ENCODE measurements at places on chromosomes 3 and 15.
A peak's percentile ranks its signal among the peaks of the same experiment; 100 is the strongest.

DNA sequence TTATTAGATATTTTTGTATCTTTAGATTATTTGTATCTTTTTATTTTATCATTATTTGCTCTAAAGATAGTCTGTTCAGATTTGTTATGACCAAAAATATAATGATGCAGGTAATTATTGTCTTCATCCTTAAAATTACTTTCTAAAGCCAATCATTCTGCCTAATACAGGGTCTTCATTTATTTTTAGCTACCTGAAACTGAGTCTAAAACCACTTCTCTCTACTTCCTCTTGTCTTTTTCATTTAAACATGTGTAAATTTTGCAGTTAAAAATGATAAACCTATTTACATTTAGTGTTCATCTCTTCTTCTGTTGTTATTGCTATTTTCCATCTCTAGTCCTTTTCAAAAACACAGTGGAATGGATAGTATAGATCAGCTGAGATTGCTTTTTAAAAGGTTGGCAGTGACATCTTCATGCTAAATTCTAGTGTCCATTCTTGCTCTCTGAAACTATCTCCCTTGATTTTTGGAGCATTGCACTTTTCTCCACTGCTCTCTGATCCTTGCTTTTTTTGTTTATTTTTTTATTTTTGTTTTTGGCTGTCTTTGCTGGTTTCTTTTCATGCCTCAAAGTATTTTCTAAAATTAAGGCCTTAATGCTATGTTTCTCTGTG lies 91.8 kb downstream of the UBE2E2 start:
- DNase-seq = no peak

DNA sequence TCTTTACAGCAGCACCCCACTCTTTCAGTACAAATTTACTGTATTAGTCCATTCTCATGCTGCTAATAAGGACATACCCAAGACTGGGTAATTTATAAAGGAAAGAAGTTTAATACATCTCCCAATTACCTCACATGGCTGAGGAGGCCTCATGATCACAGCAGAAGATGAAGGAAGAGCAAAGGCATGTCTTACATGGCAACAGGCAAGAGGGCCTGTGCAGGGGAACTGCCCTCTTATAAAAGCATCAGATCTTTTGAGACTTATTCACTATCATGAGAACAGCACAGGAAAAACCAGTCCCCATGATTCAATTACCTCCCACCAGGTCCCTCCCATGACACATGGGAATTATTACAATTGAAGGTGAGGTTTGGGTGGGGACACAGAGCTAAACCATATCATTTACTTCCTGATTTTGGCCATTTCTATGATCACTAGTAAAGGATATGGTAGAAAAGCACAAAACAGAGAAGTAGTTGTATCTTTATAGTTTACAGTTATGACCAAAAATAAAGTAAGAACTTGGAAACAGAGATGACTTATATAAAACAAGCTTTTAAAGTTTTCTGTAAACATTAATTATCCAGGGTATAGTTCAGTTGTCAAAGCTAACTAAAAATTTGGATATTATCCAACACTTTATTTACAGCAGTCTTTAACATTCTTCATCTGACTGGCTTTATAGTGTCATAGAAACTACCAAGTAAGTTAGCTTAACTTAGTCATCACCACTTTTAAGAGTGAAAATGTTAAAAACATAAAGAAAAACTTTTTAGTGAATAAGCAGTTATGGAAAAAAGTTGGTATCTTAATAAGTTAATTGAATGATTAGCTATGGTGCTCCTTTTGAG lies 40.2 kb downstream of the P2RY1 start:
- no peak for DNase-seq

- DNase-seq = no peak
These were observed 265.1 kb downstream of the FOXP1 start for GRCh38 chr3:71318458-71318827.

- DNase-seq = no peak
These were observed 2.3 kb upstream of the ATOSA start for GRCh38 chr15:52681441-52681840.

DNA sequence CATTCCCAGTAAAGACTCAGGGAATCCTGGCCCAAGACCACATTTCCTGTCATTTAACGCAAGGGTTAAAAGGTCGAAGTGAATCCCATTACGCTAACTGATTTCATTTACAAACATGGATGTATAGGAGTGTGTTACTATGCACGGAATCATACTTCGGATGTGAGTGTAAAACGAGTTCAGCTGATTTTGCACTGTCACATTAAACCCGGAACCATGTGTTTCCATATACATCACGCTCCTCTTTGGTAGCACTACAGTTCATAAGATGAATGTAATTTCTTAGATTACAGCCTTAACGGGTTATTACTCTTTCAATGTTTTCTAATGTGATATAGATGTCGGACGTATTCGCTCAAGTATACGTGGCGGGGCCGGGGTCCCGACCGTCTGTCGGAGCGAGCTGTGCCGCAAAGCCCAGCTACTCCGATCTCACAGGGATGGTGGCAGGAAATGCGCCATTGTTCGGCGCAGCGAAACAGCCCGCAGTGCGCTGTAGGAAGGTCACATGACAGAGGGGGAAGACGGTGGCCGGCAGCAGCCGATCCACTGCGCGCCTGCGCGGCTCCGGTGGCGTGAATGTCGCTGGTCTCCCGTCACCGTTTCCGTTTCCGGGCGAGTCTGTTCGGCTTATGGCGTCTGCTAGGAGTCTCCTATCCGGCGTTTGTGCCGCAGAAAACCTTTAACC lies 97.3 kb downstream of the NPAP1 start:
- DNase-seq = peak; percentile 72

- DNase-seq = no peak
These were observed 334.5 kb upstream of the UMPS start for GRCh38 chr3:124395584-124396338.

DNA sequence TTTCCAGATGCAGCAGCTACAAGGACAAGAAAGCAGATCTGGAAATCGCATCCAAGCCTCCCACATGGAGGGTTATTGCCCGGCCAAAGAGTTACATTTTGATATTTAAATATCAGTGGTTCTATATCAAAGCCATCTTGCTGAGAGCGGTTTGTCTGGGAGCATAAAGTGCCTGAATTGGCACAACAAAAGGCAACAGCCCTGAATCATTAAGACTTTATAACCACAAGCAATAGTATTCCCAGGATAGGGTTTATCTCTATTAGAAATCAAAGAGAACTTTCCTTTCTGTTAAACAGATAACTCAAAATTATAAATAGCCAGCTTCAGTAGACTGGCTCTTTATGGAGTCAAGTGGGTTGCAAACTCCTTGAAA lies 564.7 kb downstream of the ROBO1 start:
- no peak for DNase-seq

DNA sequence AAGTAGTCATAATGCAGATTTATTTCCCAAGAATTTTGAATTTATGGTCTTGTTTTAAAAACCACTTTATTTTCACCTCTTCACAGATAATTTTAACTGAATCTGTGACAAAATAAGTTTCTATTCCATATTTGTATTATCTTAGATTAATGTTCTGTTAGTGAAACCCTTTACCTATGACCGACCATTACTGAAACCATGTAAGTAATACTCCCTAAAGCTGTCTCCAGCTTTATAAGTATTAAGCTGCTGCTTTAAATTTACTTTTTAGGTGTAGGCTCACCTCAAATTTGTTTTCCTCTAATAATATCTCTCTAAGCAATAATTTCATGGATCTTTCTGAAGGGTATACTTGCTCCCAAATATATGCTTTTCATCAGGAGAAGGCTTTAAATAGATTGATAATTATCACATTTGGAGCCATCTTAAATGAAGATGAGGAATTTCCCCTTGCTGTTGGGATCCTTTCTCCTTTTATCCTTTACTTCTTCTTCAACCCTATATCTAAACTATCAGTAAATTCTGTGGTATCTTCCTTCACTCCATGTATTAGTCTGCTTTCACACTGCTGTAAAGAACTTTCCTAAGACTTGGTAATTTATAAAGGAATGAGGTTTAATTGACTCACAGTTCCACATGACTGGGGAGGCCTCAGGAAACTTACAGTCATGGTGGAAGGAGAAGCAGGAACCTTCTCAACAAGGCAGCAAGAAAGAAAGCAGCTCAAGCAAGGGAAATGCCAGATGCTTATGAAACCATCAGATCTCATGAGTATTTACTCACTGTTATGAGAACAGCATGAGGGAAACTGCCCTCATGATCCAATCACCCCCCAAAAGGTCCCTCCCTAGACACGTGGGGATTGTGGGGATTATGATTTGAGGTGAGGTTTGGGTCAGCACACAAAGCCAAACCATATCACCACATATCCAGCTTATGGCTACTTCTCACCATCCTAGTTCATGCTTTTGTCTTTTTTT lies 92.3 kb upstream of the P2RY1 start:
- DNase-seq = no peak

GRCh38 chr3:134449277-134449676 lies 36.5 kb downstream of the ANAPC13 start:
- peak; percentile 31 for DNase-seq

DNA sequence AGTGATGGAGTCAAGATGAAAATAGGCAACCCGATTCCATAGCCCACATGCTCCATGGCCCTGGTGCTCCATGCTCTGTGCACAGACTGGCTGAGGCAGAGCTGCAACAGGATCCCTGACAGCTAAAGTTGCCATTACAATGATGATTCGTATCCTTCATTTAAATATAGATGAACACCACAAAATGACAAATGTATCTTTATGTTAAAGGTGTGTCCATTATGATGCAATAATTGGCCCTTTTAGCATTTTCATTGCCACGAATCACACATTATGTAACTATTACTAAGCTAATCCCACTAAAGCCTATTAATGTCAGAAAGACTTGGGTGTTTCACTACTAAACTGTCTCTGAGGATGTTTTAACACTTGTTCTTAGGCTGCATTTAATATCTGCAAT lies 270.2 kb upstream of the THBS1 start:
- no peak for DNase-seq

- peak; percentile 66 for DNase-seq
These were observed 875 bp upstream of the NT5DC2 start for GRCh38 chr3:52534281-52535183.

DNA sequence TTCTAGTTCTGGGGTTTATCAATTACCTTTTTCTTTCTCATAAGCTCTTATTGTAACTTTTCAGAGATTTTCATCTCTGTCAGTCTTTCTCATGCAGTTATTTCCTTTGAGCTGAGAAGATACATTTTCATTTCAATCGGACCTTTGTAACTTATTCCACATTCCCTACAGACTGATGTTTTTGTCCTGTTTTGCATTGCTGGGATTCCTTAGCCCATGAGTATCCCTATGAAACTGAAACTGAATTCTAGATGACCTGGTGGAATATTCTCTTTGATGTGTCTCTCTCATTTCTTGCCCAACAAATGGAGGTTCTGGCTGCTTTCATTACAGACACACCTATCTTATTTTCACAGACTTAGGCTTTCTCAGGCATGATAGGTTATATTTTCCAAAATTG lies 10.5 kb upstream of the EPHA6 start:
- no peak for DNase-seq

DNA sequence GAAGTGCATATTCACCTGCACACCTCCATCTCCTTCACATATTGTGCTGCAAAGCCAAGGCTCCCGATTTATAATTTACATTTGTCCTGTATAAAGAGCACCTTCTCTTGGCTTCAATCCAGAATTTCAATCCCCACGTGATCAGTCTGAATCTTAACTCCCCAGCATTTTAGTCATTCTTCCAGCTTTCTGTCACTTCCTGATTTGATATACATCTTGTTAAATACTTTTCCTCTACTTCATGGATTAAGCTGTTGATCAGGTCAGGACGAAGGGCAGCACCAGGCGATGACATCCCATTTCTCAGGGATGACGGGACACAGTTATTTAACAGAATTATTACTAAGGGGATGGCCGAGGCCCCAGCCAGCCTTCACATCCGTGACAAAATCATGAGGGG lies 212.5 kb downstream of the EPHB1 start:
- no peak for DNase-seq

- DNase-seq = no peak
These were observed 270.9 kb downstream of the ULK4 start for GRCh38 chr3:41690766-41691563.

GRCh38 chr15:88090481-88091011 lies 166.0 kb downstream of the NTRK3 start:
- DNase-seq = no peak

DNA sequence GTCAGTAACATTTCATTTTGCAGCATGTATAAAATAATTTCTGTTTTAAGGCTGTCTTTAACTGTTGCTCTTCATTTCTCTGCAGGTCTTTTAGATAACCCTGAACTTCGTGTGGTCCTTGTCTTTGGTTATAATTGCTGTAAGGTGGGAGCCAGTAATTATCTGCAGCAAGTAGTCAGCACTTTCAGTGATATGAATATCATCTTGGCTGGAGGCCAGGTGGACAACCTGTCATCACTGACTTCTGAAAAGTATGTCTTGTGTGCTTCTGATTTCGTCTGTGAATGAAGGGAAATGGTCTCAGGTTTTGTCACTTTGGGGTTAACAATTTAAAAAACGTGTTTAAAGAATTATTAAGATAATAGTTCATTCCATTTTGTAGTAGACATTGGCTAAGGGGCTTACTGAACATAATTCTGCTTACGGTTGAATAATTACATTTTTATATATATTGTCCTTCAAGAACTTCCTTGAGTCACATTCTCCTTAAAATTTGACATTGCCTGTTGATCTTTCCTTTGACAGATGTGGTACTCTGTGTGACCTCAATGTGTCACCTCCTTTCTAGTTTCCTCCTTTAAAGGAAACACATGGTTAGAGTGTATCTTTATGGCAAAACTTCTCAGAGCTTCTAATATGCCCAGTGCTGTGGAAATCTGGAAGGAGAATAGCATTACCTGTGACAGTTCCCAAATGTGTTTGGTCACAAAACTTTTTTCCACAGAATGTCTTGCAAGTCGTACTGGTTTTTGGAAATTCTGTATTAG lies 26.3 kb downstream of the FBXO22 start:
- DNase-seq = no peak

GRCh38 chr15:70348581-70349344 lies 251.0 kb upstream of the TLE3 start:
- no peak for DNase-seq
